ENCODE measurements at places on chromosomes 4 and X.

DNA sequence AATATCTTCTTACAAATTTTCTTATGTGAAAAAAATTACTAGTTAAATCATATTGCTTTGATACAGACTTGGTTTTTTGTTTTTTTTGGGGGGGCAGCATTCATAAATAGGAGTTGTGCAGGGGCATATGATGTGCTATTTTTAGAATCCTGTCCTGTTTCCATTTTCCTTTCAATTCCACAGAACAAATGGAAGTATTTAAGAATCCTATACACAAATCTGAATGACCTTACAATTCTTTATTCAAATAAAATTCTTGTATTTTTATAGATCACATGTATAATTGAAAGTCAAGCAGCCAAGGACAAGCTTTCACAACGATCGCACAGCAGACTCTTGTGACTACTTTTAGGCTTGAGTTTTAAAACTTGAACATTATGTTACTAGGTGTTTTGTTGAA lies 523.9 kb downstream of the ANKRD50 start:
- DNase-seq = no peak

DNA sequence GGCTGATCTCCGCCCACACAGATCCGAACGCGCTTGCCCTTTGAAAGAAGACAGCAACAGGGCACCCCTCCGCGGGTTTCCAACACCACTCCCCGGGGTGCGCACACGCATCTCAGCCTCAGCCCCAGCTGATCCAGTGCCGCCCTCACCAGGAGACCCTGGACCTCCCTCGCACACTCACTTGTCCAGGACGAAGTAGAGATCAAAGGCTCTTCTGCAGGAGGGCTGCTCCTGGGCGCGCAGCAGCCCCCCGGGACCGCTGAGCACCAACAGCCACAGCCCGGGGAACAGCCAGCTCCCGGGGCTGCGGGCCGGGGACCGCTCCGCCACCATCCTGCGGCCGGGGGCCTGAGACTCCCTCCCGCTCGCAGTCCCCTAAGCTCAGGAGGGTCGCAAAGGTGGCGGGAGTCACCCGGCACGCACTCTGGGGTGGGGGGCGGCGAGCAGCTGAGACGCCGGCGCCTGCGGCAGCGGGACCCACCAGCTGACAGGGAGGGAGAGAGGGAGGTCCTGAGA lies 743 bp downstream of the ANTXR2 start:
- DNase-seq = peak; percentile 38

DNA sequence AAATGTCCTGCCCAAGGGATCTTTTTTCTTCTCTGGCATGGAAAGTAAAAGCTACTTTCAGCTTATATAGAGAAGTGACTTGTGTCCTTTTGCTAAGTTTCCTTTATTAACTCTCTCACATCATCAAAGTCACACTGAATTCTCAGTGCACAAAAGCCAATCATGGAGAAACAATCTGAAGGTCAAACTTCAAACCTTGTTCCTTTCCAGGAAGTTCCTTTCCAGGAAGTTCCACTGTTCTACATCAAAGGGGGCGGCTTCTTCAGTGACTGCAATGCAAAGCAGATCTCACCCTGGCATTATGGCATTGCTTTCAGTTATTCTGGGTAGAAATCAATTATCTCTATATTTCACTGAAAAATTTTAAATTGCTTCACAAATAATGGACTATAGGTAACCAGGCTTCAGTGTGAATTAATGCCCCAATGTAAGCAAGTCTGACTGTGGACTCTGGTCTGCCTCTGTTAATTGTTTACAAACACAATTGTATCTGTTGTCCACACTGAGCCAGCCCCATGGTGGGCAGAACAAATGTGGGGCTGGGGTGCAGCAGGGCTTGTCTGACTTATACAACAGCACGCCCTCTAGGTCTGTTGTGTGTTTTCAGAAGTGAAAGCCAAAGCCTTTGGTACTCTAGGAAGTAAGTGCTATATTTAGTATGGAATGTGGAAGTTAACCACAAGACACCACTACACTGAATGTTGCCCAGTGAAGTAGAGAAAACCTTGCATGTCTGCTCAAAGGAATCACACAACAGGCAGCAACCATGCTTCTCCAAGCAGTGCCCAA lies 98.8 kb downstream of the CDS1 start:
- DNase-seq = peak; percentile 9

DNA sequence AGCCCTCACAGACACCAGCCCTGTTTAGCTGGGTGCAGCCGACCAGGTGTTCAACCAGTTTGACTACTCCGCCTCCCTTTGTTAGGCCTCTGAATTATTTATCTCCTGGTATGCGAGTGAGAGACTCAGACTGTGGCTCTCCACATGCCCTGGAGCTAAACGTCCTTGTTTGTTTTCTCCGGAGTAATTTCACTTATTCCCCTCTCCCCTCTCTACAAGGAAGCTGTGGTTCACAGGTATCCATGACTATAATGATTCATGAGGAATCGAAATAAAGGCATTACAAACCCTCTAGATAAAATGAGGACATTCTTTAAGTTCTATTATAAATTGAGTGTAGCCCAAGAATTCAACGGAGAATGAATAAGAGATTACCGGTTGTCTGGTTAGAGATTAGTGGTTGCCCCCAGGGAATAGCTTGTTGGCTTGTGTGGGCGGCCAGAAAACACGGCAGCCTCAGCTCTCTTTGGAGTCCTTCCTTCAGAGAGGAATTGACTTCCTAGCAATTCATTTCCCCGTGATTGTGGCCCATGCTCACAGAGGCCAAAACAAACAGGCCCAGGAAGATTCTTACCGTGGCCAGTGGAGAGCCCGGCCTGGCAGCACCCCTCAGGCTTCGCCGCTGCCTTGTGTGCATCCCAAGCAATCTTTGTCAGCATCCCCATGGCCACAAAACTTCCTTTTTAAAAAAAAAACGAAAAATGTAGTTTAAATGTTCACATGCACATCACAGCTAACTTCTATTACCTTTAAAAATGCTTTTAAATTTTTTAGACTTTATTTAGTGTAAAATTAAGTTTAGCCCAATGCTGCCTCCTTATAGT lies 60.2 kb upstream of the CBR4 start:
- peak; percentile 93 for DNase-seq

- no peak for DNase-seq
These were observed 248.3 kb upstream of the KLF3 start for GRCh38 chr4:38415682-38416081.

- DNase-seq = peak; percentile 19
These were observed 544.0 kb upstream of the AMOT start for GRCh38 chrX:113384628-113385027.

DNA sequence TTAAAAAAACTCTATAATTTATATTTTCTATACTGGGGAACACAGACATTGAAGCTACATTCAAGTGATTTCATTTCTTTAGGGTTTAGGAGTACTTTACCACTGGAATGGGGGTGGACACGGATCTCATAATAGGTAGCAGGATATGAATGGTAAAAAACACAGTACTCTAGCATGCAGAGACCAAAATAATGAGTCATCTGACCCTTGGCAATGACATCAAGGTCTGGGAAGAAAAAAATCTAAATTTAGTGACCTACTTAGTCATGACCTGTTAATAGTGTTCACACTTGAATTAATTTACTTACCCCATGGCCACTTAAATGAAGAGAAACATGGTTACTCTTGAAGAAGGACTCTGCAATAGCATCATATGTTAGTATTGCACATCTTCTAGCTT lies 187.9 kb downstream of the EPHA5 start:
- DNase-seq = peak; percentile 49

GRCh38 chr4:114783215-114783595 lies 184.6 kb downstream of the UGT8 start:
- no peak for DNase-seq

GRCh38 chrX:121407627-121408026 lies 360.2 kb downstream of the GLUD2 start:
- no peak for DNase-seq

DNA sequence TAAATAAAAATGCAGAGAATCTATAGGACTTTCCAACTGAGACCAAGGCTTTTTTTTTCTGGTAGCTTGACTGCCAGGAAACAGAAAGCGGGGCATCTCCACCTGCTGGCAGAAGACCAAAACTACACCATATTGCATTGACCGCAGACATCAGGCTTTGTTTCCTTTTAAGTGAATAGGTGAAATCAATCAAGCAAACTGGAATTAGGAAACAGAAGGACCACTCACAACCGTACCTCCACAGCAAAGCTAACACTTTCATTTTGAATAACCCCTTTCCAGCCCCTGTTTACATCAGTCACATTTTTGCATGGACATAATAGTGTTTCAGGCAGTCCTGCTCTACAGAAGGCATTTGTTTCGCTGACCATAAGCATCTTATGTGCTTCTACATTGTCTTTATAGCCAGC lies 218.2 kb downstream of the IDS start:
- peak; percentile 26 for DNase-seq

DNA sequence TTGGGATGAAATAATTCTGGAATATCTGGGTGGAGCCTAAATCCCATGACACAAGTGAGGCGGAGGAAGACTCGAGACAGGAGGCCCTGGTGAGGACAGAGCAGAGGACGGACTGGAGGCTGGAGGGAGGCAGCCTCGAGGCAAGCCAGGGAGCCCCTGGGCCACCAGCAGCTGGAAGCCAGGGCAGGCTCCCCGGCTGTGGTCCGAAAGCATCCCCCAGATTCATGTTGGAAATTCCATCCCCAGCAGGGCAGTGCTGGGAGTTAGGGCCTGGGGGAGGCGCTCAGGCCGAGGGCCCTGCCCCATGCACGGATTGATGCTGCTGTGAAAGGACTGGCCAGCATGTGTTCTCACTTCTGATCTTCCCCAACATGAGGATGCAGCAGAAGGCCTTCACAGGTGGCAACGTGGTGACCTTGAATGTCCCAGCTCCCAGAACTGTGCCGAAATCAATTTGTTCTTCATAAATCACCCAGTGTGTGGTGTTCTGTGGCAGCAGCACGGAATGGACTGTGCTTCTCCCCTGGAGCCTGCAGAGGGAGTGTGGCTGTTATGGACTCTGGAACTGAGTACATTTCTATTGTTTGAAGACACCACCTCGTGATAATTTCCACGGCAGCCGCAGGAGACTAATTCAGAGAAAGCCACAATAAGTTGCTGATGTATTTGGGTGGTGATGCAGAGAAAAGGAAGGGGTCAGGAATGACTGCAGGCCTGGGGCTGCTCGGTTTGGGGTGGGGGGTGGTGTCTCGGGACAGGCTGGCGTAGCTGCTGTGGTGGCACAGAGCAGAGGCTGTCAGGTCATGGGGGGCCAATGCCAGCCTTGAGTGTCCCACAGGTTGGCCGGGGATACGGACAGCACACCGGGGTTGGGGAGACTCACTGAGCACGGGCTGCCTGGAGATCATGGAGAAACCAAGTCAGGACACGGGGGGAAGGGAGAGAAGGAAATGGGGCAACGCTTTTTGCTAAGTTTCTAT lies 56.9 kb downstream of the PCGF3 start:
- no peak for DNase-seq

DNA sequence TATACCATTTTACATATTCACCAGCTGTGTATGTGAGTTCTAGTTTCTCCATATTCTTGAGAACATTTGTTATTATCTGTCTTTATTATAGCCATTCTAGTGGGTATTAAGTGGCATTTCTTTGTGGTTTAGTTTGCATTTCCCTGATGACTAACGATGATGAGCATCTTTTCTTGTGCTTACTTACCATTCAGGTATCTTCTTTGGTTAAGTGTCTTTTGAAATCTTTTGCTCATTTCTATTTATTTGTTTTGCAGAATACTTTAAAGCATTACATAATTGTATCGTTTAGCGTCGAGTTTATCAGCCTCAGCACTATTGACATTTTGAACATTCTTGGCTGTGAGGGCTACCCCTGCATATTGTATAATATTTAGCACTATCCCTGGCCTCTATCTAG lies 85.4 kb downstream of the FRMPD4 start:
- DNase-seq = peak; percentile 1

DNA sequence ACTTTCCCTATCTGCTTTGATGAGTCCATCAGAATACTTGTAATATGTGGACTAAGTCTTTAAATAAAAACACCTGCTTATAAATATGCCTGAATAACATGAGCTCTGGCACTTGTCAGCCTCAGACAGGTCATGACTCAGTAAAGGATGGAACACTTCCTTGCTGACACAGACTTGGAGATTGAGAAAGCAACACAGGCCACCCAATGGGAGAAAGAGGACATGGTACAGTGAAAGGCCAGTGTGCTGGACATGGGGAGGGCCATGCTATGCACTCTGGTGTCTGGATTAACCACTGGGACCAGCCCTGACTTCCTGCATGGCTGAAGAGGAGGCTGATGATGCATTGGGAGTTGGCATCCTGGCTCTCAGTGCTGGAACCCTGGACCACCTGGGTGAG lies 149.5 kb downstream of the DHRSX start:
- DNase-seq = no peak

- no peak for DNase-seq
These were observed 88.2 kb upstream of the PPARGC1A start for GRCh38 chr4:23978002-23978401.

DNA sequence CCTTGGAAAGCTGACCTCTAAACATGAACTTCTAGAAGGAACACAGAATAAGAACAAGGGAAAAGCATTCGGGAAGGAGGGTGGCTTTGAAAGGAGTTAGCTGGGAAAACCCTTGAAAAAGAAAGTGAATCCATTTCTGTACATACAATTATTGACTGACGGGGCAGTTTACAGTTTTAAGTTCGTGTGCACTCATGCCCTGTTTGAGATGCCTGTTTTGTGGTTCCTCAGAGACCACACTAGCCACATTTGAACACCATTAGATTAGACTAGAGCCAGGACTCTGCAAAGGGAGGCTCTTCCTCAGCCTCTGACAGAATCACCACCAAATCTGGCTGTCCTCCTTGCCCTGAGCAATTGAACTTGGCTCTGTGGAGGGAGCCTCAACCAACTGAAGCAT lies 158.3 kb downstream of the PALLD start:
- no peak for DNase-seq

DNA sequence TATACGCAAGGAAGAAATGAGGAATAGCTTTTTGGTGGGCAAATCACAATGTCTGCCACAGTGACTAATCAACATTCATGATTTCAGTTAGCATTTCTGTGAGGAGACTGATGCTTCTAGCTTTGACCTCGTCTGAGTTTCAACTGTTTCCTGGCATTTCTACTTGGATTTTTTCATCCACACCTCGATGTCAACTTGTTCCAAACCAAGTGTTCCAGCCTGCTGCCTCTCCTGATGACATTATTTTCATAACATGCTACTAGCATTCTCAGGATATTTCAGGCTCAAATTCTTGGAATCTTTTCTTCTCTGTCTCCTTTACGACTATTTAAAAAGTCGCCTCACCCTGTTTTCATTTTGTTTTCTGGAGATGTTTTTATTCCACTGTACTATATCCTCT lies 90.3 kb upstream of the TEX13D start:
- DNase-seq = no peak

GRCh38 chr4:47270201-47270888 lies 193.2 kb downstream of the COMMD8 start:
- DNase-seq = no peak

Data from RWPE1 (cell line).